ENCODE measurements at places on chromosomes 16 and 17. TPM values are rescaled to one million over a fixed set of nuclear protein-coding genes. Genes with fewer than 3 reads are reported as not detected.
A peak's percentile ranks its signal among the peaks of the same experiment; 100 is the strongest.

DNA sequence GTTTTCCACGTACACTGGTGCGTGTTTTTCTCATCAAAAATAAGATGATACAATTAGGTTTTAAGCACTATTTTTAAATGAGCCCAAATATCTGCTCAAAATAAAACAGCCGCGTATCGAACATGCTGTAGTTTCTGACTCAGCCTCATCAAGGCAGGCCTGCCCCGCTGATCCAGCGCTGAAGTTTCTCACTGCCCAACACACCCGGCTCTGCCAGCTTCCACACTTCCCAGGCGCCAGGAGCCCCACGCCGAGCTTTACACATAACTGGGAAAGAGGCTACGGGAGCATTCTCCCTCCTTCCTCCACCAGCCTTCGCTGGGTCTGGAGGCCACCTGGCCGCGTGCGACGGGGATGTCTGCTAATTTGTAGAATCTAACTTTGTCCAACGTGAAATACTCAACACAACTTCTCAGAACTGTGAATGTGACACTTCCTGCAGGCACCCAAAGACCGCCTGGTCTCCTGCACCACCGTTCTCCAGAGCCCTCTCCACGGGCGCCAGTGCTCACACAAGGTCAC lies 42.1 kb downstream of the MAP1LC3B start:
- H3K36me3 ChIP-seq, result no peaks in the 10 kb centered on the region
- H3K27me3 ChIP-seq, result no peaks in the 10 kb centered on the region
- DNase-seq, result no peak
- H3K27ac ChIP-seq, result no peak overlapping the region
- no peak overlapping the region for H3K4me3 ChIP-seq

- no peak overlapping the region for H3K4me3 ChIP-seq
- H3K4me1 ChIP-seq, result peaks cover 12% of the 10 kb centered on the region
- H3K27me3 ChIP-seq, result no peaks in the 10 kb centered on the region
- no peaks in the 10 kb centered on the region for H3K36me3 ChIP-seq
- no peak for DNase-seq
Measured at GRCh38 chr17:1289695-1290094, 10.2 kb downstream of the TRARG1 start.

DNA sequence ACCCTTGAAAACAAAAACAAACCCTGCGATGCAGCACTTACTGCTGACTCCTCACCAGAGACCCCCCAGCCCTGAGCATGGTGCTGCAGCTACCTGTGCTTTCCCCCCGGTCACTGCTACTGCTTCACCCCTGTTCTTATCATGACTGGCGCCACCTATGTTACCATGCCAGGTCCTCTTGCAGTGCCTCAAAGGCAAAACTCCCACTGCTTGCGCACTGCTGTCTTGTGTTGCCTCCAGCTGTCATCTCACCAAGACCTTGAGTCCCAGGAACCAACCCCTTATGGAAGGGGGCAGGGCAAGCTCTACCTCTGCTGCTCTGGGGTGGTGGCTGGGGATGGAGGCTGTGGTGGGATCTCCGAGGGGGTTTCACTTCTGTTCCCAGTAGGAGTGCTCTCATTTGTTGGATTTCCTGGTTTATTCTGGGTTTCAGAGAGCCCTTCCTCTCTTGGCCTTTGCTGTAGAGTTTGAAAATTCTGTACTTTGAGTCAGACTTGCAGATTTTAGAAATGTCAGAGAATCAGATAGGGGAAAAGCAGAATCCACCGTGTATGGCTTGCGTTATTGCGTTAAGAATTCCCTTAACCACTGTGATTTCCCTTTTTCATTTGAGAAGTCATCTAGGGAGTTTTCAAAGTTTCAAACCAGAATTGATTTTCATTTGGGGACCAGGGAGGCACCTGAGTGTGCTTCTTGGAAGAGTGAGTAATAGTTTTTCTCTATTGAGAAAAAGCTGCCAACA lies 96.6 kb downstream of the SPECC1 start:
- no peak overlapping the region for H3K27ac ChIP-seq
- H3K27me3 ChIP-seq, result no peaks in the 10 kb centered on the region
- H3K36me3 ChIP-seq, result no peaks in the 10 kb centered on the region
- H3K4me1 ChIP-seq, result no peaks in the 10 kb centered on the region
- H3K4me3 ChIP-seq, result no peak overlapping the region

DNA sequence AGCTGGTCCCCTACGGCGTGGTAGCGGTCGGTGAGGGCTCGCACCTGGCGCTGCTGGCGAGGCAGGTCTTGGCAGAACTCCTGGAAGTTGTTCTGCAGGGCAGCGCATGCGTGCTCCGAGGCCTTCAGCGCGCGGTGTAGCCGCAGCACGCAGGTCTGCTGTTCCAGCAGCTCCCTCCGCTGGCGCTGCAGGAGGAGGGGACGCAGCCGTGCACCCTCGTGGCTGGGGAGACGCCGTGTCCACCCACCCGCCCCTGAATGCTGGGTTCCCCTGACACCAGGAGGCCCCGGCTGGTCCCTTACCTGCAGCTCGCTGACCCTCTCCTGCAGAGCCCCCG lies 12.2 kb downstream of the EVPL start:
- no peaks in the 10 kb centered on the region for H3K27me3 ChIP-seq
- DNase-seq, result no peak
- peaks cover 5% of the 10 kb centered on the region for H3K4me1 ChIP-seq
- no peak overlapping the region for H3K27ac ChIP-seq

DNA sequence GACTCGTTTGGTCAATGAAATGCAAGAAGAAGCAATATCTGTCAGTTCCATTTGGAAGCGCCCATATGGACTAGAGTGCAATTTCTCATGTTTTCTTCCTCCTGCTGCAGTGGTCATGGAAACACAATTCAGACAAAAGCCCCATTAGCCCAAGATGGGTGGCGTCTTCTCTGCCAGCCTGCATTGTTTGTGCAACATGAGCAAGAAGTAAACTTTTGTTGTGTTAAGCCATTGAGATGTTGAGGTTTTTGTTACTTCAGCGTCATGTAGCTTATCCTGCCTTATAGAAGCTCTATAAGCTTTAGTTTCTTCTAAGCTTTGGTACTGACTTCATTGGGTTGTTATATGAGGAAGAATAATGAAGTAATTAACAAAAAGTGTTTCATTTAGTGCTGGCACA lies 137.4 kb downstream of the NPIPB5 start:
- DNase-seq, result no peak
- no peak overlapping the region for H3K27ac ChIP-seq
- no peaks in the 10 kb centered on the region for H3K36me3 ChIP-seq
- no peaks in the 10 kb centered on the region for H3K4me1 ChIP-seq
- no peaks in the 10 kb centered on the region for H3K27me3 ChIP-seq

- no peaks in the 10 kb centered on the region for H3K27me3 ChIP-seq
- H3K27ac ChIP-seq, result no peak overlapping the region
- DNase-seq, result no peak
- peaks cover 6% of the 10 kb centered on the region for H3K36me3 ChIP-seq
- H3K4me3 ChIP-seq, result no peak overlapping the region
- no peaks in the 10 kb centered on the region for H3K4me1 ChIP-seq
Measured at GRCh38 chr17:7511108-7511507, 26.9 kb downstream of the POLR2A start.

DNA sequence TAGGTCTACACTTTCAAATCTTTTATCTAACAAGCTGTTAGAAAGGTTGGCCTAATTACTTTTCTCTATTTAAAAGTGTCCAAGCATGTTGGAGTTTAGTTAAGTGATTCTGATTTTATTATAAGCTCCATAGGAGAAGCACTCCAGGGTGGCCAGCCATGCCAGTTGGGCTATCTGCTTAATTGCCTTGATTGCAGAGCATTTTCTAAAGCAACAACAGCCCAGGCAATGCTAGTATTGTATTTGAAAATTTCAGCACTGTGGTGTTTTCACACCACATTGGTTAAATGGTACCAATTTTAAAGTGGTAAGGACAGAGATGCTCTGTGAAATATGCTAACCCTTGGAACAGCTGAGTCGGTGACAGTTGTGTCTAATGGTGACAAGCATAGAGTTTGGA lies 510.5 kb upstream of the CDH8 start:
- no peaks in the 10 kb centered on the region for H3K27me3 ChIP-seq
- no peaks in the 10 kb centered on the region for H3K36me3 ChIP-seq
- H3K27ac ChIP-seq, result no peak overlapping the region
- no peak for DNase-seq

GRCh38 chr17:43695970-43696865 lies 34.5 kb upstream of the MEOX1 start:
- H3K4me3 ChIP-seq, result no peak overlapping the region
- no peak overlapping the region for H3K27ac ChIP-seq
- H3K36me3 ChIP-seq, result no peaks in the 10 kb centered on the region
- no peak for DNase-seq
- H3K4me1 ChIP-seq, result no peaks in the 10 kb centered on the region

- H3K27me3 ChIP-seq, result no peaks in the 10 kb centered on the region
- H3K27ac ChIP-seq, result no peak overlapping the region
- no peaks in the 10 kb centered on the region for H3K4me1 ChIP-seq
- H3K36me3 ChIP-seq, result no peaks in the 10 kb centered on the region
- no peak overlapping the region for H3K4me3 ChIP-seq
- DNase-seq, result no peak
Measured at GRCh38 chr17:49035470-49036269, 38.5 kb downstream of the IGF2BP1 start.

GRCh38 chr17:40602445-40603443 lies 37.5 kb upstream of the CCR7 start:
- DNase-seq, result peak; percentile 44
- H3K4me1 ChIP-seq, result peaks cover 88% of the 10 kb centered on the region
- H3K27ac ChIP-seq, result peak overlapping the region; percentile 94
- H3K4me3 ChIP-seq, result peak overlapping the region; percentile 33
- no peaks in the 10 kb centered on the region for H3K27me3 ChIP-seq

DNA sequence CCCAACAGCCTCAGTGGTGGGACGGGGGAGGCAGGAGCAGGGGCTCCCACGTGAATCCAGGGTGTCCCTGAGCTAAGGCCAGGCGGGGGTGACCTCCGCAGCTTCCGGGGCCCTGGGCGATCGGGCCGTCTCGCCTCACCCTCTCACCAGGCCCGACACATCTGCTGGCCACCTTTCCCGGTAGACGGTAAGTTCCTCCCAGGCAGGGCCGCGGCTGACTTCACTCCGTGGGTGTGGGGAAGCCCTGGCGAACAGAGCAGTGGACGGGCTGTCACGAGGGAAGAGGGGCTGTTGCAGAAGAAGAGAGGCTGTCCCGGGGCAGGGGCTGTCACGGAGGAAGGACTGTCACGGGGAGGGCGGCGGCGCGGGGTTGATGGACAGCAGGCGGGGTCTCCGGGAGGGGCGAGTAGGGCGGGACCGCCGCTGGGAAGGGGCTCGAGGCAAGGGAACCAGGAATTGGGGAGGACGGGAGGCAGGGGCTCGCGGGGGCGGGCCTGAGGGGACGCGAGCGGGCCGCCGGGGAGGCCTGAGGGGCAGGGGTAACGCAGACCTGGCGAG lies 498 bp downstream of the PKMYT1 start:
- no peak for DNase-seq
- peak overlapping the region; percentile 73 for H3K4me3 ChIP-seq
- no peaks in the 10 kb centered on the region for H3K36me3 ChIP-seq
- H3K27ac ChIP-seq, result no peak overlapping the region

GRCh38 chr17:81871387-81872230 lies 472 bp upstream of the ARHGDIA start:
- H3K27me3 ChIP-seq, result no peaks in the 10 kb centered on the region
- peak overlapping the region; percentile 98 for H3K27ac ChIP-seq
- peak overlapping the region; percentile 93 for H3K4me3 ChIP-seq
- H3K4me1 ChIP-seq, result peaks cover 25% of the 10 kb centered on the region
- peaks cover 12% of the 10 kb centered on the region for H3K36me3 ChIP-seq

DNA sequence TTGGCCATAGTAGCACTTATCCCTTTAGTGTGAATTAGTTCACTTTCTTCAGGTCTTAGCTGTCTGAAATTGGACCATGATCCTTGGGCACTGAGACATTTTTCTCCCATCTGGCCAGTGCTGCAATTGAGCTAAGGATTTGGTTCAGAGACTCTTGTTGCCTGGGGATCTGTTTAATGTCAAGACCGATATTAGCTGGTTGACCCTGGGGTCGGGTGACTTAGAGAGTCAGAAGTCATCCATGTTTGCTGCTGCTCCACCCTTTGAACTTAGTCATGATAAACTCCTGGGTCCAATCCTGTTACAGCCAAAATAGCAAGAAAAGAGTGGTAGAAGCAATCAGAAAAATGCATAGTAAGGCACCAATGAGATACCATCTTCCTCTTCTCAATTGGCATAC lies 45.8 kb upstream of the TOX3 start:
- no peak overlapping the region for H3K4me3 ChIP-seq
- H3K27ac ChIP-seq, result no peak overlapping the region
- H3K36me3 ChIP-seq, result no peaks in the 10 kb centered on the region

DNA sequence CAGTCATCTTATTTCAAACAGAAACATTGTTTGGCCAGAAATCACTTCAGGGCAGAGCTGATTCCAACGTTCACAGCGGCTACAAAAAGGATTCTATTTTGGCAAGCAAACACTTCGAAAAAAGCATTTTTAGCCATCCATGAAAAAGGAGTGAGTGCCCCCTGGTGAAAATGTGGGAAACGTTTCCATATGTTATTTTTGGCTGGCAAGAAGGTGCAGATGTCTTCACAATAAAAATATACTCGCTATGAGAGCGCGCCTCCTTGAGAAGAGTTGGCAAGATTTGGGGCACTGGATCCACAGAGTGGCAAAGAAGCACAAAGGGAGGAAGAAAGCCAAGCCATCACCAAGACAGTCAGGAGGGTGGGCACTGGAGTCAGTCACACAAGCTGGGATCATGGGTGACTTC lies 191.1 kb downstream of the CHD9NB start:
- H3K4me1 ChIP-seq, result no peaks in the 10 kb centered on the region
- H3K27ac ChIP-seq, result no peak overlapping the region
- no peak overlapping the region for H3K4me3 ChIP-seq
- DNase-seq, result no peak

The OVCA2 gene
- total RNA-seq, result 34.0 TPM

The CLDN7 gene
- total RNA-seq, result 2.2 TPM

The TXNDC17 gene
- total RNA-seq, result 67.8 TPM

Data from naive thymus-derived CD4-positive, alpha-beta T cell (primary cell).